NCI-H1930 (cell line): ENCODE measurements at places on chromosomes 7 and 10.

- DNase-seq, result no peak
Observed at GRCh38 chr7:25897261-25897782, 254.7 kb upstream of the NFE2L3 start.

DNA sequence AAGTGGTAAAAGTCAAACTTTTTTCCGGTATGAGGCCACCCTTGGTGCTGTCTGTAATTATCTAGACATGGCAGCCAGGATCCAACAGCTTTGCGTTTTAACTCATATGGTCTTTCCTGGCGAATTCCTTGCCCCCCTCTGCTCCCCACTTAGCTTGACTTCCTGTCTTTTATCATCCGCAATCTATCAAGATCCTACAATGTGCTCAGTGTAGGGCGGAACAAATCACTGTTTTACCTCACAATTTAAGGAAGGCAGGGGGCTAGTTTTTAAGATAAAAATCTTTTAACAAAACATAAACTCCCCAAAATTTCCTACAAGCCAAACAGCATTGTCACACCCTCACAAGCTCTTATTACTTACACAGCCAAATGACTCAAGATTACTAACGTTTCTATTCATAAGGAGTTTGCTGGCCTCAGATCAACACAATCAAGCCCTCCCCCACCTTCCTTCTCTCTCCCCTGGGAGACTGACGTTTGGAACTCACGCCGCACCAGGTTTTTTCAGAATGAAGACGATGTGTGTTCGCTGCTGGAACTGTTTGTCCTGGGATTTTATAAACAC, 1.3 kb upstream of the CDK14 start:
- peak; percentile 25 for DNase-seq

GRCh38 chr10:87873656-87874055, 10.2 kb downstream of the PTEN start:
- DNase-seq, result no peak

DNA sequence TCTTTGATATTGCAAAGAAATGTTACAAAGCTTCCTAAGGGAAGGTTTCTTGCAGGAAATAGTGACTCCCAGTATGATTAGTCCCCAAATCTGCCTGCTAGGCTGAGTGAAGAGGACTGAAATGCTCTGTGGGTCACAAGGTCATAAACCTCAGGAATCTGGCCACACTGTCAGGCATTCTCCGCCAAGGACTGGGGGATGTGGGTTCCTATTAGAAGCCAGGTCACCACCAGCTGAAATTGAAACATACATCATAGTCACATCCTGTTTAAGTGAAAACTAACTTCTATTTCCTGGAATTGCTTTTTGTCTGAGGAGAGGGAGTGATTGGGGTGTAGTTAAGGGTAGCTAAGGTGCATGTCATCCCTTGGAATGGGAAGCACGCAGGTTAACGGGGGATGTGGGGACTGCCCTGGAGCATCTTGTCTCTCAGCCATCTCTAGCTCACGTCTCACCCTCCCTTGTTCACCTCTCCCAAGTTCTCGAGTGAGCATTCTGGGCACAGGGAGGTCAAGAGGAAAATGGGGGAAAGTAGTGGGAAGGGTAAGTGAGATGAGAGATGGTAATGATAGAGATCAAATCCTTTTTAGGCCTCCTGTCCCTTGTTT, 12.0 kb upstream of the GSAP start:
- no peak for DNase-seq

- DNase-seq, result no peak
Observed at GRCh38 chr10:271201-271600, 135.9 kb downstream of the ZMYND11 start.

GRCh38 chr10:73910764-73911552, at the start of gene PLAU:
TSS of gene PLAU (plus strand) at chr10:73911132. CDS start at chr10:73911556, 424 bp downstream.
- no peak for DNase-seq

- no peak for DNase-seq
Observed at GRCh38 chr10:42769173-42769572, 13.4 kb upstream of the BMS1 start.

- DNase-seq, result no peak
Observed at GRCh38 chr7:130309986-130310385, 17.0 kb downstream of the CPA4 start.

GRCh38 chr10:72952642-72953158, 1.9 kb downstream of the PLA2G12B start:
- no peak for DNase-seq

- no peak for DNase-seq
Observed at GRCh38 chr7:105210721-105211205, 178.0 kb downstream of the SRPK2 start.

DNA sequence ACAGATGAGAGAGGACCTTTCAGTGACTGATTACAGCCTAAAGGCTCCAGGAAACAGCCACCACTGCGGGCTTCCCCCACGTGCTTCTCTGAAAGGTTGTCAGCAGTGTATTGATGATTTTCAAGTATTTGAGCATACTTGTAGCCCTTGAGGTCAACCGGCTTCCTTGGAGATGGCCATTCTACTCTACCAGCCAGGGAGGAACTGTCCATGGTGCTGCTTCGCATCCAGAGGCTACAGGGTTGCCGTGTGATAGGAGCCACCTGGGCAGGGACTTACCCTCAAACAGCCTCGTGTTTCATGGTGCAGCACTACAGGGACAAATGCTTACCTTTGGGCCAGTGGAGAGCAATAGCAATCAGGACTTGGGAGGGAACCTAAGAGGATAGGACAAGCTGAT, 179.5 kb downstream of the DPP6 start:
- DNase-seq, result no peak

DNA sequence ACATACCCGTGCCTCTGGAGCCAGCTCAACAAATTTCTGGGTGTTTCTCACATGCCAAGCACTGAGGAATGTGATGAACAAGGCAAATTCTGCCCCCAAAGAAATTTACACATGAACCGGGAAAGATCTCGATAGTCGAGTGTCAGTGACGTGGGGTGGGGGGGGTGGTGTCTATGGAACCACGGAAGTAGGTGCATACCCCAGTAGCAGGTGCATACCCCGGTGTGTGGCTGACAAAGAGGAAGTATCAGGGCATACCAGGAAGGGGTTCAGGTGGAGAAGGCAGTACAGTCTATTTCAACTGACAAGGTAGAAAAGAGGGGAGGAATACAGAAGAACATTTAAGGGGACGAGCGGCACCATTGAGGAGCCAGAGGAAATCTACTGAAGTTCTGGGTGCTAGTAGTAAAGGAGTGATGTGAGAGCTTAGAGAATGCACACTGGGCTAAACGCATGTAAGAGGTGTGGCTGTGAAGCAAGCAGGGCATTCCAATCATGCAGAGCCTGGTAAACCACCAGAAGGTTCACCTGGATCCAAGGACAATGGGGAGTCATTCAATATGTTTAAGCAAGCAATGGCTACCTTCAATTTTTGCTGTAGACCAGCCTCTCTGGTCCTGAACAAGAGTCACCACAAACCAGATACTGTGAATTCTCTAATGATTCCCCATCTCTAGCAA, 6.2 kb downstream of the CCDC6 start:
- no peak for DNase-seq

GRCh38 chr10:77173615-77174461, 463.8 kb downstream of the KCNMA1 start:
- peak; percentile 27 for DNase-seq

DNA sequence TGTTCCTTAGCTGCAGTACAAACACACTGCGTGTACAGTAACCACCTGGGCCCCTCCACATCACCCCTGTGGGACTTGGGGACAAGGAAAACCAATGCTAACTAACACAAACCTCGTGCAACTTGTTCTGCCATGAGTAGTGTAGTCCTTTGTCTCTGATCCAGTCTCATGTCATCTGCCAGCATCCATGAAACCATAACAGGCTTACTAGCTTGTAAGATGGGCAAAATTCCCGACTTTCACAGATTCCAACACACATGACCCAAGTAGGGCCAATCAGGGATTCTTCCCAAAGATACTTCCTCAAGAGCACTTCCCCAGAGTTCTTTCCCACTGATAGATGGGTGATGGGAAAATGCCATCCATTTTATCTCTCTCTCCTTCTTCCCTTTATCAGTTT, 41.1 kb upstream of the GARS1 start:
- DNase-seq, result no peak

DNA sequence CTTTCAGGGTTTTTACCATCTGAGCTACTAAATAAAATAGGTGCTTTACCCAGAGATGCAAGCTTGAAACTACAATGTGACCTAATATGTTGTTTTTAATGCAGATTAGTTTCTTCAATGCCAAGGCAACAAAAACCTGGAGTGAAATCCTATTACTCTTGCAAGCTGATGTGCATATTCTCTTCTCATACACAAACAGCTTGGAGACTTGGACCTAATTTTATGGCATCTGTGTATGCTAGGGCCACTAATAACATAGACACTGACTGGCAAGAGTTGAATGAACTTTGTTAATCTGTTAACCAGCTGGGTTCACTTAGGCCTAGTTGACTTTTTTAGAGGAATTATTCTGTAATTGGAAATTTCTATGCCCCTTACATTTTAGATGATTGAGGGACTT, 23.4 kb upstream of the SMIM30 start:
- DNase-seq, result no peak

- no peak for DNase-seq
Observed at GRCh38 chr7:77697535-77697831, 1.2 kb downstream of the RSBN1L start.

- DNase-seq, result no peak
Observed at GRCh38 chr7:99393355-99394187, 14.8 kb downstream of the PDAP1 start.

DNA sequence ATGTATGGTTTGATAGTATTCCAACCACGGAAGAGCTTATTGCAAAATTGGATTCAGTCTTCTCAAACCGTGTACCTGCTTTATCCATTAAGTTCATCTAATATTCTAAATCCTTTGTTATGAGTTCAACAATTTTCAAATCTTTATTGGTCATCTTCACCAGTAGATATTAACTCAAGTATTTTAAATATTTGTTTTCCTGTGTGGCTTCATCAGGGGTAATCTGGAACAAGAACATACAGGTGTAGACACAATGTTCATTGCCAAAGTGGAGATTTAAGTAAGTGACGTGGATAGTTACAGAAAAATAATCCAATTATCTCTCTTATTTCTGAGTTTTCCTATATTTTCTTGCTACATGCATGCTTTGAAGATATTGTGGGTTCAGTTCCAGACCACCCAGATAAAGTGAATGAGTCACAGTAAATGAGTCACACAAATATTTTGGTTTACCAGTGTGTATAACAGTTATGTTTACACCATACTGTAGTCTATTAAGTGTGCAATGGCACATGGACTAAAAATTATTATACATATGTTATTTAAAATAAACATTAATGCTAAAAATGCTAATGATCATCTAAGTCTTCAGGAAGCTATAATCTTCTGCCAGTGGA, 429.0 kb upstream of the POT1 start:
- no peak for DNase-seq

DNA sequence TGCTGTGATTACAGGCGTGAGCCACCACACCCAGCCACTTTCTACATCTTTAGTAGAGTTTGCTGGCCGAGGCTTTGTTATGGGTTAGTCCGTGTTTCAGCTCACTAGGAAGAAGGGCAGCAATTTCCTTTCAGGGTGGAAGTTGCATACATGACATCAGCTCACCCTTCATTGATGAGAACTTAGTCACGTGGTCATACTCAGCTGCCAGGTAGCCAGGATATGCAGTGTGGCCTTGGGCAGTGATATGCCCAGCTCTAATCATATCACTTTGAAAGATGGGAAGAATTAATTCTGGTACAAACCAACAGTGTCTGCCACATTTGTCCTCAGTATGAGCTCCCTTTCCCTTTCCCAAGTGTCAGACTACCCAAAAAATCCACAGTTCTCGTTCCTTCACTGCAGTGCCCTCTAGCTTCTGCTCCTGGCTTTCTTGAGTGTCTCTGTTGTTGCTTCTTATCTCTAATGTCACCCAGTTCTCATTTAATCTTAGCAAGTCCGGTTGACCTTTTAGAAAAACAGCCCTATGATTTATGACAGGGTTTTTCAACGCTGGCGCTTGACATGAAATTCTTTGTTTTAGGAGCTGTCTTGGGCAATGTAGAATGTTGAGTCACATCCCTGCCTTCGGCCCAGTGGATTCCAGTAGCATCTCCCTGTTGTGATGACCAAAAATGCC, 108.7 kb upstream of the ITGB1 start:
- DNase-seq, result no peak

DNA sequence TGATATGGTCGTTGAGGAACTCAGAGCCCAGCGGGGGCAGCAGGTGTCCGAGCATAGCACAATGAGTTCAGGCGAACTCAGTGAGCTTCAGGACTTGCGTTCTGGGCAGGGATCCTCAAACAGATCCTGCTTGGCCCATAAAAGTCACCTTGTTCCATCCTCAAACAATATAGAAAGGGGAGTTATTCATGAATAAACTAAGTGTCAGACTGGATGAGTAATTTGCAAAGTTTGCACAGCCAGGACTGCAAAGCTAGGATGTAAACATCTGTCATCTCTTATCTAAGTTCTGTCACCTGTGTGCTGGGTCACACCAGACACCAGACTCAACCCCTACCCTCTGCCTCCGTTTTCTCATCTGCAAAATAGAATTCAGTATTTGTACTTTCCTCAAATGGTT, 58.0 kb upstream of the PFKP start:
- DNase-seq, result no peak

- DNase-seq, result no peak
Observed at GRCh38 chr10:128052696-128053095, 73.5 kb downstream of the MKI67 start.

GRCh38 chr10:62805231-62806099, 945 bp downstream of the ADO start:
- no peak for DNase-seq

DNA sequence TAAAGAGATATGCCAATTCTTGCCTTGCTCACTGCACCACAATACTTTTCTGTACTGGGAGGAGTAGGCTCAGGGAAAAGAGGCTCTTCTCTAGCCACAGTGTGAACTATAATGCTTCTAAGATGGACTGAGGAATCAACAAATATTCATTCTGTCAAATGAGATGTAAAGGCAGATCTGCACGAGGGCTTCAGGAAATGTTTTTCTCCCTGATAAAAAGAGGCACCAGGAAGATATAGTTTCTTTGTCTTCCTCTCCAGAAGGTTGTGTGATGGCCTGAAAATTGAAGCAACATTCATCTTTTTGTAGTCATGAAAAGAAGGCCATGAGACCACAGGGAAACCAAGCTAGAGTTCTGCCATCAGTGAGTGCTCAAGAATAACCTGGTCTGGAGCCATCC, 79.1 kb upstream of the NME8 start:
- no peak for DNase-seq

GRCh38 chr10:18226336-18226735, 86.1 kb downstream of the CACNB2 start:
- DNase-seq, result no peak

GRCh38 chr7:108290459-108291151, 160.4 kb upstream of the LAMB4 start:
- DNase-seq, result peak; percentile 98

GRCh38 chr7:95095259-95095965, 188.0 kb downstream of the PPP1R9A start:
- DNase-seq, result no peak

DNA sequence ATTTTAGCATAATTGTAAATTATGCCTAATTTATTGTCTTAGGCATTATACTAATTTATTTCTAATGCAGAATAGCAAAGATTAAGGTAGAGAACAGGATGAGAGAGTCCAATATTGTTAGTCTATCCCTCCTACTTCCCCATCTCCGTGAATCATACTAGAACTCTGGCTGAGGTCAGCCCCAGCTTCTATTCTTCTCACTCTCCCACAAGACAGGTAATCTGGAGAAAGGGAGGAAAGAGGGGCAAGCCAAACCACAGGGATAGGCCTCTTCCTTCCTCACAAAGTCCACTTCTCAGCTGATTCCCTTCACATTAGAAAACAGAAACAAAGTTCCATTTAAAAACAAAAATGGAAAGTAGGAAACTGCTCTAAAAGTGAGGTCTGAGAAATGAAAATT, 117.5 kb upstream of the LAMB4 start:
- no peak for DNase-seq
